ENCODE measurements at places on chromosomes 13 and 19. TPM values are rescaled to one million over a fixed set of nuclear protein-coding genes. Genes with fewer than 3 reads are reported as not detected.

The TMEM145 gene
- 18.7 TPM for total RNA-seq

The PRR36 gene
- not detected for total RNA-seq

The ZNF264 gene
- 30.0 TPM for total RNA-seq

The DOCK9 gene
- total RNA-seq = 6.7 TPM

The HIPK4 gene
- not detected for total RNA-seq

The ZNF66 gene
- 9.3 TPM for total RNA-seq

The ZFP30 gene
- 17.8 TPM for total RNA-seq

The NDUFA11 gene
- 384 TPM for total RNA-seq

The PAK4 gene
- 1.7 TPM for total RNA-seq

The PEG3 gene
- total RNA-seq = not detected

The FCER2 gene
- 0.14 TPM for total RNA-seq

The CDKN2D gene
- total RNA-seq = 2.3 TPM

The ZNF534 gene
- not detected for total RNA-seq

DNA sequence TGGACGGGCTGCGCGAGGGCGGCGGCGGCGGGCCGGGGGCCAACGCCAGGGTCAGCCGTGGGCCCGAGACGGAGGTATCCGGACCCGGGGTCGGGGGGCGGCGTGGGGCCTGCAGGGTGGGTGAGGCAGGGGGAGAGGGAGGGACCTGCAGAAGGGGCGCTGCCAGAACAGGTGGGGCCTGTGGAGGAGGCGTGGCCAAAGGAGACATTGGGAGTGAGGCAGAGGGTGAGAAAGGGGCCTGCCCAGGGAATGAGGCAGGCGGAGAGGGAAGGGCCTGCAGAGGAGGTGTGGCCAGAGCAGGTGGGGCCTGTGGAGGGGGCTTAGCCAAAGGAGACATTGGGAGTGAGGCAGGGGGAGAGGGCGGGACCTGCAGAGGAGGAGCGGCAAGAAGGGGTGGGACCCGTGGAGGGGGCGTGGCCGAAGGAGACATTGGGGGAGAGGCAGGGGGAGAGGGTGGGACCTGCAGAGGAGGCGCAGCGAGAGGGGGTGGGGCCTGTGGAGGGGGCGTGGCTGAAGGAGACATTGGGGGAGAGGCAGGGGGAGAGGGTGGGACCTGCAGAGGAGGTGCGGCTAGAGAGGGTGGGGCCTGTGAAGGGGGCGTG is 4.2 kb downstream of the PRR36 start:
- DNase-seq = peak; percentile 86

DNA sequence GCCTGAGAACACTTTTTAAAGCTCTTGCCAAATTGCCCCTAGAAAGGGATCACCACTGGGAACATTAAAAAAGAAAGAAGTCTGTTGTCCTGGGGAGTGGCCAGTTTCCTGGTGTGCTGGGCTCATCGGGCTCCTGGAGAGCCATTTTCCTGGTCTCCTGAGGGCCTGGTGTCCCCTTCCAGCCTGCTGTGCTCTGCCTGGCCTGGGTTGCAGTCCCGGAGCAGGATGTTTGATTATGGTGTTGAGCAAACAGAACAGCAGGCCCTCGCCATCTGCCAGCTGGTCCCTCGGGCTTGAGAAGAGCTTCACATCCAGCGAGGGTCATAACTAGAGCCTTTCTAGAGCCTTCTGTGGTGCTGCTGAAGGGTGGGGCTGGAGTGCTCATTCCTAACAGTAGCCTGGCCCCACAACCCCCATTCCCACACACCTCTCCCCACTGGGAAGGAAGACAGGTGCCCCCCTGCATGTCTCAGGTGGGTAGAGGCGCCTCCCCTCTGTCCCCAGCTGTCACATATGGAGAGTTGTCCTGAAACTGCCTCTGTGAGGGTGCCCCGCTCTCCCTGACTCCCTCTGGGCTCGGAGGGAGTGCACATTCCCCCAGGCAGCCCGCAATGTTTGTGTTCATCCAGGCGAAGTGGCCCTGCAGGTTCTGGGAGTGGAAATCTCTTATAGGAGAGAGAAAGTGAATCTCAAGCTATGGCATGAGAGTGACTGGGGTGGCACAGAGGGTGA is 151.1 kb downstream of the SIPA1L3 start:
- DNase-seq = no peak

- DNase-seq = no peak
These were observed 112.6 kb downstream of the KCTD12 start for GRCh38 chr13:76773448-76774094.

- DNase-seq = no peak
These were observed 73.8 kb upstream of the OLFM4 start for GRCh38 chr13:52954838-52955237.

DNA sequence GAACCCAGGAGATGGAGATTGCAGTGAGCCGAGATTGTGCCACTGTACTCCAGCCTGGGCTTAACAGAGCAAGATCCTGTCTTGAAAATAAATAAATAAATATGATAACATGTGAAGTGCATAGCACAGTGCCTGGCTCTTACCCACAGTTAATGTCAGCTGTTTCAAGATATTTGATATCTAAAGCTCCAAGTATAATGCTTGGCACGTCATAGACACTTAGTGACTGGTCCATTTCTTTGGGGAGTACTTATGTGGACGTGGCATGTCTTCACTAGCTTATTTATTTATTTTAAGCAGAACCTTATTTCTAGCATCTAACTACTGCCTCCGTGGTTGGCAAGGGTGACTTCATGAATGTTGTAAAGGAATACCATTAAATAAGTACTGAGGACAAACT is 18.8 kb downstream of the GARRE1 start:
- peak; percentile 46 for DNase-seq

DNA sequence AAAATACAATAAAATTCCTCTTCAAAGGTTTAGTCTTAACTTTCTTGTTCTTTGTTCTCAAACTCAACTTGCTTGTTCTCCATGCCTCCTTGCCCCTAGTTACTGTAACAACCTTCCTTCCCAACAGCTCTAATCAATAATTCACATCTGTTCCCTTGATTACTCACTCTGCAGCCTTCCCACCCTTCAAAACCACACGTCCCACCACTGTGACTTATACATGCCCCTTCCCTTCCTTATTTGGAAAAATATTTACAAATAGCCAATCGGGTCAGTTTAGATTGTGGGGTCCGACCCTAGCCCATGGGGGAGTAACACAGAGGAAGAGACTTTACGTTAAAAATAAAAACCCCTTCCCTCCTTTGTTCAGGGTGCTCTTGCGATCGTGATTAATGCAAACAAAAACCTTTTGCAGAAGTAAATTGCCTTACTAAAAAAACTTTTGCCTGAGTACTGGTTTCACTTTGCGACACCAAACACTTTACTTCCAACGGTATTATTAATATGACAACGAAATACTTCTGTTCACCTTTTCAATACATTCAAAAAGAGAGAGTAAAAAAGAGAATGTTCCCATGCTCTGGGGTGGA is 512 bp upstream of the ZNF93 start:
- DNase-seq = no peak

GRCh38 chr13:110445183-110445582 is 116.3 kb downstream of the RAB20 start:
- DNase-seq = no peak

DNA sequence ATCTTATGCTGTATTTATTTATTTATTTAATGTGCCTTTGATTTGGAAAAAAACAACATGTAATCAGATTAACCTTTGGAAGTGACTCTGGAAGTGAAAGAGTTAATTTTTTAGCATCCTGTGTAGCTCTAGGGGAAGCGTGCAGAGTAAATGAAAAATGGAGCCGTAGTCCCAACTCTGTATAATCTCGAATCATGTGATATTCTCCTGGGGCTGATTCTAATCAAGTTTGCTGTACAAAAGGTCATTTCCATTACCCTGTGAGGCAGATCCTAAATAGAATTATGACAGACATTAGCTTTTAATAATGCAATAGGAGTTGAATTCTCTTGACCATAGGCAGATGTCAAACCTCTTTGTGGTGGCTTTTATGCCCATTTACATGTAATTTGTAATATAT is 238.6 kb upstream of the CSNK1A1L start:
- DNase-seq = no peak

GRCh38 chr13:49214917-49215376 is 5.2 kb upstream of the MLNR start:
- DNase-seq = peak; percentile 89

DNA sequence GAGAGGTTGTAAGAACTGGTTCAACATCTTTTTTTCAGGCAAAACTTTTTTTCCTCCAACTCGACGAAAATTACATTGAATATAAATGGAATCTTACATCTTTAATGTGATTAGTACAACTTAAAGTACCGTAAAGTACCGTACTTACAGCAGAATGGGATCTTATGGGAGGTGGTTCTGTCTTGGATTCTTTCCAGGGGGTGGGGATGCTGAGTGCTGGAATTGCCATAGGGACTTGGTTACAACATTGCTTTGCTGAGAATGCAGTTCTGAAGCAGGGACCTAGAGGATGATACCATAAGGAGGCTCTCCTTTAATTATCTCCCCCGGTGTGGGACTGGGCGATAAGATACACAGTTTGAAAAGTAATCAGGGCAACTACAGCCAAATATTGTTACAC is 186.4 kb downstream of the KLF5 start:
- DNase-seq = no peak

GRCh38 chr13:59673286-59673685 is 490.4 kb downstream of the DIAPH3 start:
- DNase-seq = no peak

DNA sequence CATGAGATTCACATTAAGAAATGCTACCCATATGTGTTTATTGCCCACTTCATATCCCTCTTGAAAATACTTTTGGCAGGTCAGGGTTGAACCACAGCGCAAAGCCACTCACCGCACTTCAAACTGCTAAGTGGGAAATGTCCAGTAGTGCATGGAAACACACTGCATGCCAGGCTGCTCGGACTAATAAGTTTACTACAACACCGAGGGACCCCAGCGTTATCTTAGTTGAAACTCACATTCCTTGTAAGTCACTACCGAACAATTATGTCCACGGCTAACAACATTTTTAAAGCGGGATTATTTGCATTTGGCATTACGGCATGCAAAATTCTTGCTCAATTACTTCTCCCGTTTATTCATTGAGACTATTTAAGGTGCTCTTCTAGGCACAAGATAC is 4.0 kb downstream of the BRD4 start:
- DNase-seq = no peak

DNA sequence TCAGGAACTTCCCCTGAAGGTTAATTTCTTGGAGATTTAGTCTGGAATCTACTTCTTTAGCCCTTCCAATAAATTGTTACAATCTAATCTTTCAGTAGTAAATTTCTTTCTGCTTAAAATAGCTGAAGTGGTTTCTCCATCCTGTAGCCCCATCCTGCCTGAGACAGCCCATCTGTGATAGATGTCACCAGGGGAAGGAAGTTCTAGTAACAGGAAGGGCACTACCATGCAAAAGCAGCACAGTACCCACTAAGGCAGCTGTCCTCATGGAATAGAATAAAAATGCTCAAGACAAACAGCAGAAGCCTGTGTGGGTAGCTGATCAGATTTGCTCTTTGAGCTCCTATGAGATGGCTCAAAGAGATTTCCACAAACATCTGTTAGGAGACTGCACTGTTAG is 1036.5 kb downstream of the SLITRK5 start:
- peak; percentile 51 for DNase-seq

GRCh38 chr13:91747186-91747585 is 348.8 kb downstream of the GPC5 start:
- no peak for DNase-seq

DNA sequence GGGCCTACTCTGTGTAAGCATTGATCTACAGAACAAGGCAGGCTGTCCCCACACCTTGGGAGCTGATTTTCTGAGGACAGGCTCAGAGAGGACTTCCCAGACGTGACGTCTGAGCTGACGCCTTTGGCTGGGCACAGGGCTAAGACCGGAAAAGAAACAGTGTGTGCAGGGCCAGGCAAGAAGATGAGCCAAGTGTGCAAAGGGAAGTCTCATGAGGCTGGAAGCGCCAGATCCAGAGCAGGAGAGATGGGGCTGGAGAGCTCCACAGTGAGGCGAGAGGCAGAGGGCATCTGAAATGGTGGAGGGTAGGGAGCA is 12.7 kb downstream of the IGLON5 start:
- no peak for DNase-seq

- DNase-seq = no peak
These were observed 3.4 kb downstream of the SF3A2 start for GRCh38 chr19:2239771-2240770.

Data from Karpas-422 (cell line).